ENCODE measurements at places on chromosomes 6 and 20. TPM values are rescaled to one million over a fixed set of nuclear protein-coding genes. Genes with fewer than 3 reads are reported as not detected.

PCK1 gene
- not detected for polyA plus RNA-seq

IYD gene
- polyA plus RNA-seq = not detected

NFKBIE gene
- 23.2 TPM for polyA plus RNA-seq

LRRC1 gene
- polyA plus RNA-seq = 0.18 TPM

SMOC2 gene
- not detected for polyA plus RNA-seq

ETV7 gene
- polyA plus RNA-seq = 2.2 TPM

CASS4 gene
- 1.9 TPM for polyA plus RNA-seq

RGS17 gene
- not detected for polyA plus RNA-seq

TREM1 gene
- 175 TPM for polyA plus RNA-seq

DNA sequence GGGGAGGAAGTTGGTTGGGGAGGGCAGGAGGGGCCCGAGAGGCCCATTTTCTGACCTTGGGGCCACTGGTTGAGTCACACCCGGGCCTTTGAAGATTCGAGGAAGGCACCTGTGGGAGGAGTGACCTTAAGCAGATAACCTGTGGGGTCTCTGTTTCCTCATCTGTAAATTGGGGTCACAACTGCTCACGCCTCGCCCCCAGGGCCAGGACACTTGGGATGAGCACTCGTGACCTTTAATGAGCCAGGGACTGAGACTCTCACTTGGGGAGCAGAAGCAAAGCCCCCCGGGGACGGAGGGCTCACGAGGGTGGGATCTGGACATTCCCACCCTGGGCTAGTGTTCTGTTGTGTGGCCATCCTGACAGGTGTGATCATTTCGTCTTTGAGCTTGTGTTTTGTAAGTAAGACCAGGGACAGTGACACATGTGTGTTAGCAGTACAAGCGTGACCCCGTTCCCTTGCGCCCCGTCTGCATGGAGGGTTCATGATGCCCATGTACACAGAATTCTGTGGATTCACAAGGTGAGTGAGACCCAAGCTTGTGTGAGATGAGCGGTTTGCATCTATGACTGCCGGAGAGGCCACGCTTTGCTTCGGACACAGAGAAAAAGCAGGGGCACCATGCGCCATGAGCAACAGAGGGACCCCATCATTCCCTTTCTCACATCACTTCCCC, 79.3 kb upstream of the PMEPA1 start:
- no peaks in the 10 kb centered on the region for H3K4me1 ChIP-seq
- no peak overlapping the region for H3K27ac ChIP-seq
- no peaks in the 10 kb centered on the region for H3K27me3 ChIP-seq
- no peak for DNase-seq

- H3K27ac ChIP-seq = no peak overlapping the region
- DNase-seq = no peak
Observed at GRCh38 chr6:132063204-132063603, 112.0 kb upstream of the CCN2 start.

- H3K27ac ChIP-seq = no peak overlapping the region
- H3K4me3 ChIP-seq = peak overlapping the region; percentile 49
- H3K4me1 ChIP-seq = peaks cover 26% of the 10 kb centered on the region
- H3K27me3 ChIP-seq = no peaks in the 10 kb centered on the region
- peak; percentile 56 for DNase-seq
Observed at GRCh38 chr20:8320306-8320705, 188.2 kb downstream of the PLCB1 start.

GRCh38 chr6:164856138-164856537, 453.3 kb downstream of the C6orf118 start:
- no peak overlapping the region for H3K4me3 ChIP-seq
- no peaks in the 10 kb centered on the region for H3K36me3 ChIP-seq
- H3K4me1 ChIP-seq = no peaks in the 10 kb centered on the region
- H3K27me3 ChIP-seq = no peaks in the 10 kb centered on the region

DNA sequence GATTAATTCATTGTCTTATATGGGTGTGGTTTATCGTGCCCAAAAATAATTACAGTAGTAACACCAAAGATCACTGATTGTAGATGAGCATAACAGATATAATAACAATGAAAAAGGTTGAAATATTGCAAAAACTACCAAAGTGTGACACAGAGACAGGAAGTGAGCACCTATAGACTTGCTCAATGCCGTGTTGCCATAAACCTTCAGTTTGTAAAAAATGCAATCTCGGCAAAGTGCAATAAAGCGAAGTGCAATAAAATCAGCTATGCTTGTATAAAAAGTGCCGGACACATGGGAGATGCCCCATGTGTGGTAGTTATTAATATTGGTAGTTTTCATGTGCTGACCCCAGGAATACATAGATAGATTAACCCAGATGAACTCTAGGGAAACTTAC, 192.6 kb downstream of the NRN1 start:
- DNase-seq = no peak
- no peak overlapping the region for H3K27ac ChIP-seq
- no peak overlapping the region for H3K4me3 ChIP-seq
- no peaks in the 10 kb centered on the region for H3K27me3 ChIP-seq

- no peak overlapping the region for H3K27ac ChIP-seq
- no peaks in the 10 kb centered on the region for H3K36me3 ChIP-seq
- H3K4me3 ChIP-seq = no peak overlapping the region
- no peaks in the 10 kb centered on the region for H3K27me3 ChIP-seq
Observed at GRCh38 chr20:51451484-51451883, 91.0 kb downstream of the NFATC2 start.

DNA sequence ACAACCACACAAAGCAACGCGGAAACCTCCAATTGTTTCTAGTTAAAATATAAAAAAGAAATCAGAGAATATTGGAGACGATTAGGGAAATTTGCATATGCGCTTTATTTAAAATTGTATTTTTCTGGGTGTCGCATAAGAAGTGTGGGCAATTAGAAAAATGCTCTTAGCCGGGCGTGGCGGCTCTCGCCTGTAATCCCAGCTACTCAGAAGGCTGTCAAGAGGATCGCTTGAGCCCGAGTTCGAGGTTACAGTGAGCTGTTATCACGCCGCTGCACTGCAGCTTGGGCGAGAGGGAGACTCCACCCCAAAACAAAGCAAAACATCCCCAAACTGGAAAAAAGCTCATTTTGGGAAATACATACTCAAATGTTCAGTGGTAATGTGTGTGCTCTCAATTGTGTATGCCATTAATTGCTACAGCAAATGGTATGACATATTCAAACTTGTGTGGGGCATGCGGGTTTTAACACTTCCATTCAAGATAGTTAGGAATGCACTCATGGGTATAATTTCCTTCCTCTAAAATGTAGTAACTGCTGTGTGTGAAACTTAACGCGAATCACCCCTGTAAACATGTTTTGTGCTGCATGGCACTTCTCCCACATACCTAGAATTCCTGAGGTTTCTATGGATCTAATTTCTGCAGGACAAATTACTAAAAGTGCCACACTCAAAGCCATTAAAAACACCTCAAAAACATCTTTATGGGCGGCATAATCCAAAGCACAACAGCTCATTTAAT, 54.7 kb upstream of the HFE start:
- H3K4me3 ChIP-seq = peak overlapping the region; percentile 86
- no peaks in the 10 kb centered on the region for H3K27me3 ChIP-seq
- peaks cover 32% of the 10 kb centered on the region for H3K4me1 ChIP-seq
- H3K27ac ChIP-seq = peak overlapping the region; percentile 66
- no peaks in the 10 kb centered on the region for H3K36me3 ChIP-seq

DNA sequence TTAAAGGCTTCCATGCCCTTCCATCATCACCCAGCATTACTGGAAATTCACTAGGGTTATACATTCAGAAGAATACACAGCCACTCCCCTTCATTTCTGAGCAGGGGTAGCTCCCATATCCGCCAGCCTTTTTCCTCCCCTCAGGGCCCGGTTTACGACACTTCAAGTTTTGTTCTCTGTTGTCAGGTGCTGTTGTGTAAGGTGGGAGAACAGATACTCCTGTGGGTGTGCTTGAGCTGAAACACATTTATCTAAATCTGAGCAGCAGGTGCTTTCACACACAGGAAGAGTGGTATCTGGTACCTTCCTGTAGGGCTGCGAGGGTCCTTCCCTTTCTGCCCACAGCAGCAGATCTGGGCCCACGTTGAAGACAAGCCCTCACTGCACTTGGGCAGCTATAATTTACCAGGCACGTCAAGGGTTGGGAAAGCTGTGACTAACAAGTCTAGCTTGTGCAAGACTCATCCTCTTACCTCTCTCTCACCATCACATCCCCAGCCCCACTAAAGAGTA, 215.8 kb upstream of the RREB1 start:
- peak overlapping the region; percentile 81 for H3K27ac ChIP-seq
- no peak overlapping the region for H3K4me3 ChIP-seq
- H3K36me3 ChIP-seq = no peaks in the 10 kb centered on the region
- peaks cover 62% of the 10 kb centered on the region for H3K4me1 ChIP-seq
- DNase-seq = peak; percentile 59

- H3K4me1 ChIP-seq = no peaks in the 10 kb centered on the region
- no peak for DNase-seq
Observed at GRCh38 chr6:147666255-147666654, 157.8 kb downstream of the SAMD5 start.

- DNase-seq = no peak
- H3K36me3 ChIP-seq = peaks cover 34% of the 10 kb centered on the region
- H3K27me3 ChIP-seq = no peaks in the 10 kb centered on the region
- no peak overlapping the region for H3K4me3 ChIP-seq
- H3K4me1 ChIP-seq = peaks cover 14% of the 10 kb centered on the region
Observed at GRCh38 chr6:11307226-11307625, 74.8 kb upstream of the NEDD9 start.

- no peaks in the 10 kb centered on the region for H3K4me1 ChIP-seq
- H3K4me3 ChIP-seq = no peak overlapping the region
- DNase-seq = no peak
- peaks cover 38% of the 10 kb centered on the region for H3K36me3 ChIP-seq
Observed at GRCh38 chr6:106237286-106237685, 88.3 kb downstream of the ATG5 start.

DNA sequence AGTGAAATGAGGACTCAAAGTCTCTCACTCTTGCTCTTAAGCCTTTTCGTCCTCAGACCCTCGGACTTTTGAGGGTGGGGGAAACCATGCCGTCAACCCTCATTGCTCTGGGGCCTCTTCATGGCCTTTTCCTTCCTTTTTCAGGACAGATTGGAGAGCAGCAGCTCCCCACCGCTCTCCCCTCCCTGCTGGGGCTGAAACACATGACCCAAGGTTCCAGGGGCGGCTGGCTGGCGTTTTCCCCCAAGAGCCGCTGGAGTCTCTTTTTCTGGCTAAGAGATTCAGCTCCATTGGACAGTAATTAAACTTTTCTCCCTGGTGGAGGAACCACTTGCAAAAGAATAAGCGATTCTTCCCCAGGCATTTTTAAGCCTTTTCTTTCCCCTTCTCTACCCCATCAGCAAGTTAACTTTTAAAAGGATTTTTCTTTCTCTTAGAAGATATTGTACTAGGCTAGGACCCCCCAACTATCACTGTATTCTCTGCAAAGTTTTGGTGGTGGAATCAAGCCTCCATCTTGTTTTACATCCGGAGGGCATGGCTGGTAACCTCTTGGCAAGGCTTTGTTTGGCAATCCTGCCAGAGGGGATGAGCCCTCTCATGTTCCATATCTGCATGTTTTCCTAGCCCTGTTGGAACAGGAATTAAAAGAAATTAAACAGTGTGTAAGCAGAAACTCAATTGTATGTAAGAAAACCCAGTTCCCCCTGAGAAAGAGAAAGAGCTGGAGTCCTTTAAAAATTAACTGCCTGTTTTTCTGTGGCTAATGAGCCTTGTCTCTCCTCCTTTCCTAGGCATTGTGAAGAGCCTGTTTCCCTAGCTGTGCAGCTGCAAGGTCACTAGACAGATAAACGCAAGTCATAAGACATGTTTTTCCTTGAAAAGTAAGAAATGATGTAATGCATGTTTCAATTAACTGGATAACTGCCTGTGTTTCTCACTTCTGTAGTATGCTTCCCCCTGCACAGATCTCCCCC, 100.8 kb upstream of the GPR6 start:
- no peak overlapping the region for H3K27ac ChIP-seq
- H3K27me3 ChIP-seq = no peaks in the 10 kb centered on the region
- no peak overlapping the region for H3K4me3 ChIP-seq
- H3K4me1 ChIP-seq = peaks cover 28% of the 10 kb centered on the region
- no peak for DNase-seq
- no peaks in the 10 kb centered on the region for H3K36me3 ChIP-seq

- DNase-seq = no peak
- H3K27me3 ChIP-seq = no peaks in the 10 kb centered on the region
- no peak overlapping the region for H3K27ac ChIP-seq
- H3K4me3 ChIP-seq = no peak overlapping the region
- H3K36me3 ChIP-seq = no peaks in the 10 kb centered on the region
- no peaks in the 10 kb centered on the region for H3K4me1 ChIP-seq
Observed at GRCh38 chr6:23175391-23175790, 606.0 kb downstream of the HDGFL1 start.

- no peak overlapping the region for H3K27ac ChIP-seq
- peaks cover 11% of the 10 kb centered on the region for H3K4me1 ChIP-seq
Observed at GRCh38 chr20:58073945-58074856, 154.3 kb downstream of the ANKRD60 start.

DNA sequence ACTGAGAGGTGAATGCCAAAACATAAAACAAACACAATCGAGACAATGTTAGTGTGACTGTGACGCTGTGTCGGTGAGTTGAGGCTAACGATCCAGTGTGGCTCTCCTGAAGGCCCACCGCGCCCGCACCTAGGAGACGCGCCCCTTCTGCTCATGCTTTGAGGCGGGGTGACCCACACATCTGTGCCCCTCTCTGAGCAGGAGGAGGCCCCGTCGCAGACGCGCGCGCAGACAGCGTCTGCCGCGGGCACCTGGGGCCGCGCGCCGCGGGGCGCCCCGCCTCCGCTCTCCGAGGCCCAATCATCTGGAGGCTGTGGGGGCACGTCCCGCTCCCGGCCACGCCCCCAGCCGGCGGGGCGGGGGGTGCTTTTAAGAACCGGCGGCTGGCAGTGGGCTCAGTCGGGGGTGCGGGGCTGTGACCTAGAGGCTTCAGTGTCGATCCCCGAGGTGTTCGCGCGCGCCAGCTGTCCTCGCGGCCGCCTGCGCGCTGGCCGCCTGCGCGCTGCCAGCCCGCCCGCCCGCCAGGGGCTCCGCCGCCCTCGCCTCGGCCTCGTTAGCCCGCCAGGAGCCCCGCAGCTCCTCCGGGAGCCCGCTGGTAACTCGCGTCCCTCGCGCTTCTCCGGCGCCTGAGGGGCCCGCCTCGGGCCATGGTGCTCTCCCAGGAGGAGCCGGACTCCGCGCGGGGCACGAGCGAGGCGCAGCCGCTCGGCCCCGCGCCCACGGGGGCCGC, at the start of gene SLC16A10:
SLC16A10 (plus strand) TSS at position 398 of the 730 bp plus-strand sequence; CDS start at position 648, 250 bp downstream.
- H3K4me3 ChIP-seq = peak within 1 kb of the TSS; percentile 79
- peaks cover 48% of the 10 kb centered on the region for H3K27me3 ChIP-seq
- peaks cover 14% of the 10 kb centered on the region for H3K4me1 ChIP-seq
- H3K36me3 ChIP-seq = no peaks in the 10 kb centered on the region

GRCh38 chr6:107513214-107513613, 23.3 kb downstream of the SOBP start:
- H3K27ac ChIP-seq = no peak overlapping the region
- H3K4me3 ChIP-seq = no peak overlapping the region

- H3K4me3 ChIP-seq = no peak overlapping the region
- no peak overlapping the region for H3K27ac ChIP-seq
Observed at GRCh38 chr6:1618311-1619097, 8.8 kb downstream of the FOXC1 start.
